ENCODE measurements at places on chromosomes 4 and X.

DNA sequence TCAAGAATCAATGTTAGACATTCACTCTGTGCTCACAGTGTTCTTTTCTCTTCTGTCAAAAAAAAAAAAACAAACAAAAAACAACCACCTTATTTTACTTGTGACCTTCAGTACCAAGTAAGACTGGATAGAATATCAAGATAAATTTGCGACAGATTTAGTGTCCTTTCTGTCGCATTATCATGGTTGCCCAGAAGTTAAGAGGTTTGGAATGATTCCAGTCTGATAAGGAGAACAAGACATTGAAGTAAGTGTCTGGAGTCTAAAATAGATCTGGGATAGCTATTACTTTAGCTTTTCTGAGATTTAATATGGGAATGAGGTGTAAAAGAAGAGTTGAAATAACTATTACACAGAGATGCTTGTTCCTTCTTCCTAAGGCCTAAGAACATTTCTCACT lies 31.7 kb downstream of the SNCA start:
- no peak for DNase-seq

DNA sequence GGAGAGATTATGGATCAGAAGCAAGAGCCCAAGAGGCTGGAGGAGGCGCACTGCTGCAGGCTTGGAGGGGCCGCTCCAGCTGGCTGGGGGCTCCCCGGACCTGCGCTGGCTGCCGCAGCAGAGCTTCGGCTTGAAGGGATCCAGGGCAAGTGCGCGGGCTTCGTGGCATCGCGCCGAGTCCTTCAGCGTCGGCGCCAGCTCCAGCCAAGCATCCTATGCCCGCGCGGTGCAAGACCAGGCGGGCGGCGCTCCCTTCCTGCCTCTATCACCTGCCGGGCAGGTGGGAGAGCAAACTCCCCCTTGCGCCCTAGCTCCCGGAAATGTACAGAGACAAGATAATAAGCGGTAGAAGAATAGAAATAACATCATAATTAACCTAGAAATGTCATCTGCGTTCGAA lies 10.5 kb upstream of the UCP1 start:
- DNase-seq, result no peak

DNA sequence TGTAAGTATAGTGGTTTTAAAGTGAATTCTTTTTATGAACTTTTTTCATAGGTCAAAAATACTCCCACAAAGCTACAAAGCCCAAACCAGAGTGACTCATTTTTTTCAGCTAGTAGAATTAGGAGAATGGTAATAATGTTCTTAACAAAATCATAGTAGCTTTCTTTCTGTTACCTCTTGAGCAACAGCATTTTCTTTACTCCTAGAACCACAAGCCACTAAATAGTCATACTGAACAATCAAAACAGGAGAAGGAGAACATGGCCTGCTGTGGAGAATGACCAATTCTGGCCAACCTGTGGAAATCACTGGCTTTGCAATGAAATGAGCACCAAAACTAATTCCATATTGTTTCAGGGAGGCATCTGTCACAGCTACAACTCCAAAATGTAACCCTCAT lies 112.9 kb downstream of the AMMECR1 start:
- DNase-seq, result no peak

DNA sequence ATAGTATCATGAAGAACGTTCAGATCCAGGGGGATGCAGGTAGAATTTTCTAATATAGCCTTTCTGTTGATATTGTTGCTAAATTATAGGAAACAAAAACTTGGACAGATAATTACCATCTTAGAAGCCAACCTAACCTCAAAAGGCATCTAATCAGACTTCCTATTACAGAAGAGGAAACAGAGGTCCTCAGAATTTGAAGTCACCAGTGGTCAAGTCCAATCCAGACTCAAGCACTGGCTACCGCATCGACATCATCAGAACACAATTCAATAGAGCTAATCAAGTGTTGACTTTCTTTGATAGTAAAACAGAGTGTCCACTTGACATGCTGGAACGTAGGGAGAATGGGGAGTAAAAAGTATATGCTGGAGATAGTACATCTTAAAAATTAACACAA lies 10.3 kb upstream of the ATP10D start:
- DNase-seq, result no peak

DNA sequence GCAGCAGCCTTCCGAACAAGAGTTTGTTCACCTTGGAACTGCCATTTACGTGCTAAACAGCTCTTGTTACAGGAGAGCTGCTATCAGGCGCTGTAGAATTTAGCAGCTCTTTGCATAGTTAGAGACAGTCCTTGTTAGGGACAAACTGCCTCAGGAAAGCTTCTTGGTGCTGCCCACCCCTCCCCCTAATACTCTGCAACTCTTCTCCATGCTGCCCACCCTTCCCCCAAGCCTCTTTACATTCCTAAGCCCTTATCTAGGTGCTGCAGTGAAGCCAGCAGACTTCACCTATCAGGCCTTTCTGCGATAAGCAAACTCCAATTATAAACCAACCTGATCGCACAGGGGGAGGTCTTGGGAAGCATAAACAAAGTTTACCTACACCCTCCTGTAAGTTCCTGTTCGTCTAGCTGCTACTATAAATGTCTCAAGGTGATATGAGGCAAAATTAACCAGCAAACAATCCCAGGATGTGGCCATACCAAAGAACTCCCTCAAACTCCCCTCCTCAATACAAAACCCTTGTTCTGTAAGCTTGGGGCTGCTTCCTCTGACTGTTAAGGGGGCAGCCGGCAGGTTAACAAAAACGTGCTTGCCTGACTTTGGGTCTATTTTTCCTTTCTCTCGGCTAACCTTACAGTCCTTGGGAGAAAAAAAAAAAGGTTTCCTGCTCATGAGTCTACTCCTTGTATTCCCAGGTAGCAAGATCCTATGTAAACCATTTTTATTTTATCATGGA lies 74.0 kb upstream of the GC start:
- no peak for DNase-seq

DNA sequence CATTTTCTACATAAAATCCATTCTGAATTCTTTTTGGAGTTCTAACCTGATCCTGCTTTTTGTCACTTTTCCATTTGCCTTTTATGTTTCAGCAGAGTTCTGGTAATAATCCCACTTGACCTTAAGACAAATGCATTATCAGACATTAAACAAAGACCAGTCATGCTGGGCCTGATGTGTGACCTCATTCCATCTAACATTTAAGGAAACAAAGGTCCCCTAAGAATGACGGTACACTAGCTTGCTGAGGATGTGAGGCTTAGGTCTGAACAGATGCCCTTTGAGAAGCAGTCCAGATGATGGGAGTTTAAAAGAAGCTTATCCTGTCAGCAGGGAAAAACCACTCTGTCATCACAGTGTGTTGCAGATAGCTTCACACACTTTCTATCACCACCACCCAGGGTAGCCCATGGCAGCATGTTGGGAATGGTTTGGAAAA lies 38.1 kb upstream of the PDE5A start:
- no peak for DNase-seq

- DNase-seq, result no peak
Observed at GRCh38 chrX:38634665-38635064, 73.3 kb downstream of the TSPAN7 start.

DNA sequence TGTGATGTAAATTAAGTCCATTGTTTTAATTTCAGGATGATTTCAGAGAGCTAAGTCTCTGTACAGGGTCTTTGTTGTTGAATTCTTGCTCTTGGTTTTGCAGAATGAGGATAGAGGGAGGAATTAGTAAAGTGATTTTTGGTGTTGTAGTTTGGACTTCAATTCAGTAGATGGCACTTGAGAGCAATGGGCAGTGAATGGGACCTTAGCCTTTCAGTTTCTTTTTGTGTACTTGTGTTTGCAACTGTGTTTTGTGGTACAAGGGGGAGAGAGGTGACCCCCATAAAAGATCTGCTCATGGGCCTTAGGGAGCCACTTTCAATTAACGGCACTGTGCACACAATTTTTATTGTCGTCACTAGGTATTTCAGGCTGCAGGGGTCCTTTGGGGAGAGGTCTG lies 340.0 kb downstream of the DCAF12L2 start:
- no peak for DNase-seq

GRCh38 chr4:65089666-65090065 lies 580.6 kb downstream of the EPHA5 start:
- no peak for DNase-seq

DNA sequence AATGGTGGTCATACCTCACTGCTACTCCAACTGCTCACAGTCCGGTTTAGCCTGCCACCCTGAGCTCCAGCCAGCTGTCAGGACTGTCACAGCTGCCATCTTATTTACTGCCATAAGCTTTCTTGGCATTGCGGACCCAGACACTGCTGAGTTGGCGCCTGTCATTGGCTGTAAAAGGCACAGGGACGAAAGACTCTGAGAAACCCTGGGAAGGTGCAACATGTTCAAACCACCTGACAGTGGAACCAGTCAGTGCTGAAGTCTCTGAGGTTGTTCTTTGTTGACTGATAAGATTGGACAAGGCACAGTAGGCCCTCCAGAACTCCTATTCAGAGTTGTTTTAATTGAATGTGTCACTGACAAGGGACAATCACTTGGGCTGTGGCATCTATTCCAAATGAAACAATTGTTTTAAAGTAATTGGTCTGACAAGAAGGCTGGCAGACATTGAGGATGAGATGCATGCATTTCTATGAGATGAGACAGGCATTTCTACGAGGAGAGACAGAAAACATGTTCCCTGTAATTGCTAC lies 927.8 kb downstream of the STPG2 start:
- no peak for DNase-seq

- DNase-seq, result no peak
Observed at GRCh38 chr4:62243895-62244294, 1043.8 kb downstream of the ADGRL3 start.

GRCh38 chrX:130995439-130995838 lies 62.7 kb upstream of the ARHGAP36 start:
- DNase-seq, result no peak

DNA sequence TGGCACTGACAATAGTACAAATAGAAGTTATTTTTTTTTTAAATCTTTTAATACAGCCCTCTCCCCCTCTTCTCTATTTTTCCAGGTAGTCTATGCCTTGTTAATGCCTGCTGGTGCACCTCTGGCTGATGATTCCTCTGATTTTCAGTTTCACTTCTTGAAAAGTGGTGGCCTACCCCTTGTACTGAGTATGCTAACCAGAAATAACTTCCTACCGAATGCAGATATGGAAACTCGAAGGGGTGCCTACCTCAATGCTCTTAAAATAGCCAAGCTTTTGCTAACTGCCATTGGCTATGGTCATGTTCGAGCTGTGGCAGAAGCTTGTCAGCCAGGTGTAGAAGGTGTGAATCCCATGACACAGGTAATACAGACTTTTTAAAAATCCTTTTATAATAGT lies 99.1 kb downstream of the USP9X start:
- DNase-seq, result no peak

GRCh38 chrX:134254511-134254910 lies 17.5 kb downstream of the CCDC160 start:
- DNase-seq, result no peak

- DNase-seq, result no peak
Observed at GRCh38 chrX:47577901-47578300, 4.3 kb upstream of the TIMP1 start.

- no peak for DNase-seq
Observed at GRCh38 chr4:180766045-180766444, 1477.2 kb upstream of the TENM3 start.

DNA sequence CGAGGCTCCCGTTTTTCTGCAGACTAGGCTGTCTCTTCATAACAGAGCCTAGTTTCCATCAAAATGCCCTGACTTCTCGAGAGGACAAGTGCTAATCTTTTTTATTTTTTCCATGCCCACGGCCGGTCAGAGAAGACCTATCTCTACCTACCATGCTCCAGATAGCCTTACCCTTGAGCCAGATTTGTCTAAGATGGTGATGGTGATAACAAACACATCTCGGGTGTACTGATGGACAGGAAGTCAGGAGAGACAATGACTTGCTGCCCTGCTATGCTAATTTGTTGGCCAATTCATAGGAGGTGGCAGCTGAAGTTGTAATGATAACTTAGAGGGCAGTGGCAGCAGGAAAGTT lies 42.2 kb upstream of the NKRF start:
- DNase-seq, result no peak

- DNase-seq, result no peak
Observed at GRCh38 chr4:6781561-6781960, 966 bp upstream of the KIAA0232 start.

DNA sequence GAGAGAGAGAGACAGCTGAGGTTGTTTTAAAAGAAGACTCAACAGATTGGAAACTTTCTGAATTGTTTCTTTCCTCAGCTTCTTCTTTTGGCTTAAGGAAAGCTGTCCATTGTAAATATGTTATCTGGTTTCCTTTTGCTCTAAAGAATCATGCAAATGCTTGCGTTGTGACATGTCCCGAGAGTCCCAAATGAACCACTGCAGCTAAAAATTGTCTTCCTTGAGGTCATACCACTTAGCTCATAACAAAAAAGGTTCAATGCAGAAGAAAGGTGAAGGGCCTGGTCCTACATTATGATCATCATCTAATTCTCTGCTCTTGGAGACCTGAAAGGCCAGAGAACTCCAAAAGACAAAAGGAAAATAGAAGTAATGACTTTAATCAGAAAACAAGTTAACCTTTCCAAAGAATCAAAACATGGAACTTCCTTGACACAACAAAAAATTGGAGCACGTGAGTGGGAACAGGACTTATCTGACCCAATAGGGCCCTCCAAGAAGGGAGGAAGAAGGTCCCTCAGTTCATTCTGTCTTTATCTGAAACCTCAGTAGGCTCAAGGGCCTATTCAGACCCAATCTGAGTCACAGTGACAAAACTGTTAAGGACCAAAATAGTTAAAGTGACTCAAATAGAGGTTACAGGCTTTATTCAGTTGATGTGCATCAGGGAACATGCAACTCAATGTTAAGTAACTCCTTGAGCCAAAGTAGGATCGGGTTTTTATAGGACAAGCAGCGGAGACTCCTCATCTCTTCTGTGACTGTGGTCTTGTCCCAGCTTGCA lies 14.7 kb upstream of the VSIG1 start:
- no peak for DNase-seq

DNA sequence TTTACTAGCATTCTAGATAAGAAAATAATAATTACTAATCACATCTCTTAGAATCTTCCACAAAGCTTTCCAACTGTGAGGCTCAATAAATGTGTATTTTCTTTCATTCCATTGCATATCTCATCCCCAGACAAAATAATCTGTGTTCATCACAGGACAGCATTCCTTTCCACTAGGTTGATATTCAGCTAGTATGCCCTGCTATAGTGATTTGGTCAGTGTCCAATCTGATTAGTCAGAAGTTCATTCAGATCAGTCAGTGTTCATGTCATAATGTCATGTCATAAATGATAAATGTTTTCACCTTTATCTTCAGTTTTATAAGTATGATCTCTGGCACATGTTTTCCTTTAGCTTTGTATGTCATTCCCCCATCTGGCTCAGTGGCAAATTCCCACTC lies 611.4 kb downstream of the KCTD8 start:
- no peak for DNase-seq

DNA sequence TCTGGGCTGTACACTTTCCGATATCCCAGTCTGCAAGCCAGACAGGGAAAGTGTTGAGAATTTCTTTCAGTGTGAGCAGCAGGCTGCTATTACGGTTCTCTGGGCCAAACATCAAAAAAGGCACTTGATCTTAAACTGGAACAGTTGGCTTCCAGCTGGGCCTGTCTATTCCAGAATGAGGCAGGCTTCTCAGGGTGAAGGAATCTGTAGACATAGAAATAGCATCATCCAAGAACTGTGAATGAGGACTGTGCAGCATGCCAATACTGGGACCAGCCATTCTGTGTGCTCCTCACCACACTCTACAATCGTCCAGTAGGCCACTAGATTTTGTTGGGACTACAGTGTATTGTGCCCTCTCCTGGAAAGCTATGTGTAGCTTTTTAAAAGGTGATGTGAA lies 31.1 kb downstream of the ART3 start:
- no peak for DNase-seq
